ENCODE measurements at places on chromosomes 1 and 21.

GRCh38 chr1:3135073-3135702 lies 66.2 kb downstream of the PRDM16 start:
- no peak for DNase-seq

GRCh38 chr1:51969038-51969705 lies 21.3 kb downstream of the RAB3B start:
- DNase-seq: peak; percentile 88

- DNase-seq: no peak
Observed at GRCh38 chr1:181137217-181137743, 48.8 kb downstream of the IER5 start.

DNA sequence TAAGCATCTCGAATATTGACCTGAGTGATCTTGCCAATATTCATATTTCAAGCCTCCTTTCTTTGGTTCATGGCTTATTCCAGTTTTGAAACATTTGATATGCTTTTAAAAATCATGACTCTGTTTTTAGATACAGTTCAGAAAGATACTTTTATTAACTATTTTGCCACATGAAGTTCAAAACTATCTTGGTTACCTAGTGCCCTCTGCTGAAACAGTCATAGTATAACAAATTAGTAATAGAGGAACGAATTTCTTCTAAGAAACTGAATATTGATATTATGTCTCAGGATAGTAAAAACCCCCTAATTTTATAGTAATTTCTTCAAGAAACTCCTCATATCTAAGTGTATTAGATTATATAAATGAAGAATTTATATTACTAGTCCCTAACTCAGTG lies 52.6 kb upstream of the RC3H1 start:
- no peak for DNase-seq

DNA sequence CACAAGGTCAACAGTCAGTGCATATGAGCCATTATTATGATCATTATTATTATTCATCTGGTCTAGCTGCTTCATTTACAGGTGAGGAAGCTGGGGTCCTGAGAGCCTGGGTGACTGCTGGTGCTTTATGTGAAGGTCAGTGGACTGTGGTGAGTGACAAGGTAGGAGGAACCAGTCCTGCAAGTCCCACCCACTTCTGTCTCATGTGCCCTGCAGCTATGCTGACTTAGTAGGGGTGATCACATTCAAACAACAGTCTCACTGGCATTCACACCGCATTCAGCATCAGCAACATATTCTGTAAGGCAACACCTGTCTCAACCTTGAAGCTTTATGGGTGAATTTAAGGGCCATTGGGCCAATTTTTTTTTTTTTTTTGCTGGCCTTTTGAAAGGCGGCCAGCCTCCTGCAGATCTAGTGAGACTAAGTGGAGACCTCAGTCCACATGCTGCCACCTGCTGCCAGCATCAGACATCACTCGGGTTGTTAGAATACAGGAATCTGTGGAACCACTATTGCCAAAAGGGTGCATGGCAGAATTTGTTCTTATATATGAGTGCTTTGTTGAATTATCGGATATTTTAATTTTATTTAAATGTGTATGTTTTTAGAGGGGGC lies 59.9 kb upstream of the CACNA1E start:
- peak; percentile 52 for DNase-seq

DNA sequence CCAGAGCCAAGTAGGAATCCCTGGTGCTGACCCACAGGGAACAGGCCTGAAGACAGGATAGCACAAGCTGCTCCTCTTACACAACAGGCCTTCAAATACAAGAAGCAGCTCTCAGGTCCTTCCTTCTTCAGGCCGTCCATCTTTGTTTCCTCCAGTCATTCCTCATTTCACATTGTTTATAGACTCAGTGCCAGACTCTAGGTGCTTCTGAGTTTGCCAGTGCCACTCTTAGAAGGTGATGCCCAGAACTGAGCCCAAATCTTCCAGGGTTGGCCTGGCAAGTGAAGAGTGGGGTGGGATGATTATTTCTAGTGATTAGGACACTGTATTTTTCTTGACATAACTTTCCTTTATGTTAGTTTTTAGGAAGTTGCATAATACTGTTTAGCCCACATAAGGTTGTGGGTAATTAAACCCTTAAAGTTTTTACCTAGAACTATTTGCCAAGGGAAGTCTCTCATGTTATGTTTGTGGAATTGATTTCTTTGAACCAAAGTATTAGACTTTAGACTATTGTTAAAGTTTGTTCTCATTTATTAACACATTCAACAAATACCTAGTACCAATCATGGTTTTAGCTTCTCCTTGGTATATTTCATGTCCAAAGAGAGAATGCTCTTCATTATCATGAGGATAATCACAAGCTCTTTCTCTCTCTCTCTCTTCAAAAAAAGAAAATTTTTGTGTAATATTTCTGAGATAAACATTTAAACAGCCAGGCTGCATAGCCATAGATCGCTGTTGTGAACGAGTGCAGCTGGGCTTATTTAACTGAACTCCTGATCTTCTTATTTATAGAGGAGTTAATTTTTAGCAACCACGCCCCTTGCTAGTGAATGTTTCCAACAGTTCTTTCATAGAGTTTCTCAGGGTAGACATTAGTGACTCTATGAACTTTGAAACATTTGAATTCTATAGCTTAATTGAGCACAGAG lies 47.7 kb downstream of the PGM1 start:
- no peak for DNase-seq

DNA sequence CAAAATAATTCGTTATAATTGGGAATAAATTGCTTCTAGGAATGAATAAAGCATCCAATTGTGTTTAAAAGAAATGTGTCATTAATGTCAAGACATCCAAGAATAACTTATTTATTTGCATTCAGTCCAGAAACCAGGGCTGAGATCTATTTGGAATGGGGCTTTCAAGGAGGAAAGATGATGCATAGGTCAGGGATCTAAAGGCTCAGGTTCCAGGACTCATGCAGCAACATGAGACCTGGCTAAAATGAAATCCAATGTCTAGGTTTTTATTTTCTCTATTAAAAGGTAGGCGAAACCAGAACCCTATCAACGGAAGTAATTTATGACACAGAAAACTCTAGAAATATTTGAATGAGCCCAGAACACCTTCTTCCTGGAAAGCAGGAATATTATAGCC lies 376.8 kb downstream of the SEC16B start:
- DNase-seq: no peak

DNA sequence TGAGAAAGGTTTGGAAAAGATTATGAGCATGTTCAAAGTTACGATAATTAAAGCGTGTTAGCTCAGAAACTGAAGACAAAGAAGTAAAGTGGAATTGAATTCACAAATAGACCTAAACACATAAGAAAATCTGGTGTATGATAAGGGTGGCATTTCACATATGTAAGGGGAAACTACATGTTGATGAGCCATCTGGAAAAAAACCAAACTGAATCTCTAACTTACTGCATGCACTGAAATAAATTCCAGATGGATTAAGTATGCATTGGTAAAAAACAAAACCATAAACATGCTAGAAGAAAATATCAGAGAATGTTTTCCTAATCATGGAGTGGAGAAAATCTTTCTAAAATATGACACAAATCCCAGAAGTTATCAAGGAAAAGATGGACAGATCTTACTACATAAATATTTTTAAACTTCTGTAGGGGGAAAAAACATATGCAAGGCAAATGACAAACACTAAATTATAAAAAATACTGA lies 34.0 kb upstream of the CTPS1 start:
- DNase-seq: no peak

GRCh38 chr1:162323023-162323422 lies 53.6 kb downstream of the SPATA46 start:
- no peak for DNase-seq

DNA sequence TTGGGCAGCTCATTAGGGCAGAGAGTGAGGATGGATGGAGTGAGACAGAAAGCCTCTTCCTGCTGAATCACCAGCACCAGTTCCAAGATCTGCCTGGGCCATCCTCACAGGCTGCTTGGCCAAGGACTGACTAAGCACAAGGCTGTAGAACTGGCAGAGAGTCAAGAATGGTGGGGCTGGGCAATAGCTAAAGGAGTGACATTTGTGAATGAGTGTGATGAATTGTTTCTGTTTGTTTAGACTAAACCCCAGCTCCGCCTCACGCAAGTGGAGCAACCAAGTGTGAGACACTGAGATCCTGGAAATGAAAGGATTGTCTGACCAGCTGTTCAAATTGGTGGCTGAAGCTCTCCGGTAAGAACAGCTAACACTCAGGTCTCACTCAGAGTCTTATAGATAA lies 38.6 kb downstream of the BRINP2 start:
- peak; percentile 90 for DNase-seq

- no peak for DNase-seq
Observed at GRCh38 chr1:228373681-228374571, 32.7 kb downstream of the TRIM11 start.

DNA sequence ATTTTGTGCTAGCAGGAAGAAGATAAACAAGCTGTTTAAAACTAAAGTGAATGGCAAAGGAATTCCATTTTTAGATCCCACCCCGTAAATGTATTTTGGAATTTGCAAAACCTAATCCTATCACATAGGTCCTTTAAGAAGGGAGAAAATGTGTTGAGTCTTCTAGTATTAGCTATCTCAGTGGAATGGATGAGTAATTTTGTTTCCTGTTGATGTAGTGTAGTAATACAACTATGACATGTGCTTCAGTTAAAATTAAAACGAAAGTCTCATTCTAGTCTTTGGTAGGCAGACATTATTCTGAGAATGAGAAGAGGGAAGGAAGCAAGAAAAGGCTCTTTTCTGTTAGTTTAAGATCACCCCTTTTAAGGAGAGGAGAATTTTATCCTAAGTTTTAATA lies 265.9 kb upstream of the C1orf105 start:
- DNase-seq: peak; percentile 16

GRCh38 chr1:62621907-62622306 lies 24.6 kb downstream of the ANGPTL3 start:
- DNase-seq: peak; percentile 60

GRCh38 chr1:160460683-160461287 lies 60.4 kb downstream of the VANGL2 start:
- DNase-seq: no peak

DNA sequence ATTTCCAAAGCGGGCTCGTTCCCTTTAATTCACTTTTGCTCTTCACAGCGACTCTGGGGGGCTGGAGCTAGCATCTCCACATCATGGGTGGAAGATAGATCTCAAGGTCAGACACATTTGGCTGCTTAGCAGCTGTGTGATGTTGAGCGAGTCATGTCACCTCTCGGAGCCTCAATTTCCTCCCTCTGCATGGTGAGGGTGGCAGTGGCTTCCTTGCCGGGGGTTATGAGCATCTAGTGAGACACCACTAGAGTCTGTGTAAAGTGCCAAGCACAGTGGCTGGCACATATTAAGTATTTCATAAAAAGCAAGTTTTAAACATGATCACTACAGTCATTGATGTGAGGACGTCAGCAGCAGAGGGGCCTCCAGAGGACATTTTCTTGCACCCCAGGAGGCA lies 16.9 kb upstream of the ECE1 start:
- DNase-seq: no peak

DNA sequence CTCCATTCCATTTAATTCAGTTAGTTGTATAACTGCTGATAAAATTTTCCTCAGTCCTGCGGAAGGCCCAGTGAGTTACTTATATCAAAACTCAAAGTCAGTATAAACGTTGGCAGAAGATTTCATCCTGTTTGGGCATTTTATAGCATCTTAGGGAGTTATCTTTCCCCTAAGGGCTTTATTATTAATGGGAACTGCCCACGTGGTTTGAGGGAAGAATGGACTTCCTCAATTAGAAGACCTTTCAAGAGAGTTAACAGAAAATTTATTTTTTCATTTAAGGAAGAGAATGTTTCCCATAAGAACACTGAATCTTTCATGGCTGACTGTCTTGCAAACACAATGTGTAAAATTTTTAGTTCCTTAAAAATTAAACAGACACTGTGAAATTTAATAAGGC lies 400.1 kb downstream of the NEGR1 start:
- no peak for DNase-seq

- DNase-seq: peak; percentile 84
Observed at GRCh38 chr1:10210841-10211804, 753 bp downstream of the KIF1B start.

- peak; percentile 21 for DNase-seq
Observed at GRCh38 chr1:90045853-90046563, 51.1 kb downstream of the ZNF326 start.

DNA sequence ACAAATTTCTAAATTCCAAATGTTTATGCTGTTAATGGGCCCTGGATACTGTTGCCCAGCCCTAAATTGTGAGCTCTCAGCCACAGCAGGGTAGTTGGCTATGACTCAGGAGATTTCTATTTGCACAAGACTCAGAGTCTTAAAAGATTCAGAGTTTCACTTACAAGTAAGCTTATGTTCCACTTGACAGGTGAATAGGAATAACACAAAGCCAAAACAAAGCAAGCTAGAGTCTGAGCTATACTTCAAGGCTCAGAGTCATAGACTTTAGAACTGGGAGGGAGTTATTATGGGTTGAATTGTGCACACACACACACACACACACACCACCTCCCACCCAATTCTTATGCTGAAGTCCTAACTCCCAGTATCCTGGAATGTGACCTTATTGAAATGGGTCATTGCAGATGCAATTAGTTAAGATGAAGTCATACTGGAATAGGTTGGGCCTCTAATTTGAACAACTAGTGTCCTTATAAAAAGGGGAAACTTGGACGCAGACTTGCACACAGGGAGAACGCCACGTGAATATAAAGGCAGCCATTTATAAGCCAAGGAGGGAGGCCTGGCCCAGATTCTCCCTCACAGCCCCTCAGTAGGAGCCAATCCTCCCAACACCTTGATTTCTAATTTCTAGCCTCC lies 30.2 kb downstream of the PRDX6 start:
- peak; percentile 52 for DNase-seq

- no peak for DNase-seq
Observed at GRCh38 chr1:225418059-225418458, 9.8 kb downstream of the LBR start.

- DNase-seq: no peak
Observed at GRCh38 chr1:154316704-154317103, 4.2 kb upstream of the AQP10 start.

DNA sequence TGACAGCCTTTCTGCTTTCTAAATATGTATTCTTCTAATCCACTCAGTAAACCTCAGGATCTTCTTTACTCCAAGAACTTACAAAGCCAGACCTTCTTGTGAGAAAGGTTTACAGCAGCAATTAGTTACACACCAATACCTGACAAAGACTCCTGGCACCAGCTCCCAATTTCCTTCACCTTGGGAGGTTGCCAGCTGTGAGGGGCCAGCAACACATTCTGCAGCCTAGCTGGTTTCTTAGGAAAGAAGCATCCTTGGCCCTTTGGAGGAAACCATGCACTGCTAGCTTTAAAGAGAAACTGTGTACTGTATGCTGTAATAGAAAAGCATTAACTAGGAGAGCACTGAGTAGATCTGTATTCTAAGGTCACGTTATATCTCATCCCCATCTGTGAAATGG lies 10.8 kb downstream of the FYB2 start:
- DNase-seq: no peak
